ENCODE measurements at places on chromosomes 1 and 21. TPM values are rescaled to one million over a fixed set of nuclear protein-coding genes. Genes with fewer than 3 reads are reported as not detected.

- DNase-seq, result no peak
Observed at GRCh38 chr1:231020816-231021215, 19.2 kb downstream of the FAM89A start.

GRCh38 chr1:164588516-164589341, 29.7 kb downstream of the PBX1 start:
- DNase-seq, result peak; percentile 57

DNA sequence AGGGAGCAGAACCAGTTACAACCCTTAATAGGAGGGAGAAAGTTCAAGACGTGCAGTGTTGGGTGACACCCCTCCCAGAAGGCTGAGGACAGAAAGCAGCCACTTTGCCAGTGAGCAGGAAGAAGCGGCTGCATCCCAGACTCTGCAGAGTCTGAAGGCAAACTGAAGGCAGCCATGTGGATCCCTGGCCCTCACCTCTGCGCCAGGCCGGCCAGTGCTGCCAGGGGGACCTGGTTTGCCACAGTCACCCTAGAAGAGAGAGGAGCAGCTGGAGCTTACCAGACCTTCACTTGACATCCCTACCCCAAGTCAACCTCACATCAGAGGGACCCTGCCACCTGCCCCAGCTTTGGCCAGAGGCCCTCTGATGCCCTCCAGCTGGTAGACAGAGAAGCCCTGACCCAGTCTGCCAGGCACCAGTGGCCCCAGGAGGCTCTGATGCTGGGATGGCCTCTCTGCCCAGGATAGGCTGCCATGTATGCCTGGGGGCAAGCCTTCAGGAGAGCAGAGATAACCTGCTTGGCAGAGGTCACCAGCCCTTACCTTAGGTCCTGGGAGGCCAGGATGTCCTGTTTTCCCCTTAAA, 16.3 kb upstream of the PEF1 start:
- DNase-seq, result no peak

The FCRL1 gene
- not detected for total RNA-seq

- DNase-seq, result no peak
Observed at GRCh38 chr21:34536820-34537219, 24.8 kb upstream of the KCNE1 start.

GRCh38 chr1:20358761-20359263, 68.1 kb downstream of the VWA5B1 start:
- DNase-seq, result no peak

DNA sequence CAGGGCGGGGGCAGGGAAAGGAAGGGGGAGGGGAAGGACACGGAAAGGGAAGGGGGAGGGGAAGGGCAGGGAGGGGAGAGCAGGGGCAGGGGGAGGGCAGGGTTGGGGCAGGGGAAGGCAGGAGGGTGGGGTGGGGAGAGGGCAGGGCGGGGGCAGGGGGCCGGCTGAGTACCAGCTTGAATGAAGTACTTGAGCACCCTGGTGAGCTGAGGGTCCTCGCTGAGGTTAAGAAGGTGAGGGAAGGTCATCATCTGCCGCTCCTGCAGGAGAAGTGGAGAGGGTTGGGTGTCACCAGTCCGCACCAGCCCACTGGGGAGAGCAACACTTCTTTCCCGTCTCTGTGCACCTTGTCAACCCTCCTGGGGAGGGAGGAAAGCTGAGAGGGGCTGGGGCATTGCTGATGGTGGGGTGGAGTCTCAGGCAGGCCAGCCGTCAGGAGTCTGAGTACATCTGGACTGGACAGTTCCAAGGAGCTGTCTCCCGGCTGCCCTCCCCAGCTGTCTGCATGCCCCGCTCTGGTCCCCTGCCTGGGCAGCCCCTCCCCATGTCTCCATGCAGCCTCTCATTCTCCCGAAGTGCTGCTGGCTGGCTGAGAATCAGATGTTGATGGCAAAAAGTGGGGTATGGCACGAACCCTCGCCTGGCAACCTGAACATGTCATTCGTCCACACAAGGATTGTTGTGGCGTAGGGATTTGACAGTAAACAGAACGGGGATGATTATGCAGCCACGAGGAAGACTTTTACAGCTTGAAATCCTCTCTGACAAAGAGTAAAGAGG, 70.0 kb downstream of the SCCPDH start:
- no peak for DNase-seq

DNA sequence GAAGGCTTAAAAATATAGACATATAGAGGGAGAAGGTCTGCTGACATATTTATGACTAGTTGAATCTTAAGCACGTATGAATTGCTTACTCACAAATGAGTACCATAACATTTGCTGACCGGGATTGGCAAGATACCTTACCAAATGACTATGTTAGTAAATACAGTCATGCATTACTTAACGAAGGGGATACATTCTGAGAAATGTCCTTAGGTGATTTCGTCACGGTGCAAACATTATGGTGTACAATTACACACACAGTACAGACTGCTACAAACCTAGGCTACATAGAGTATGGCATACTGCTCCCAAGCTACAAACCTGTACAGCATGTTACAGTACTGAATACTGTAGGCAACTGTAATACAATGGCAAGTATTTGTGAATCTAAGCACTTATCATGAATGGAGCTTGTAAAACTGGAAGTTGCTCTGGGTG, 19.4 kb upstream of the UBE2U start:
- DNase-seq, result no peak

DNA sequence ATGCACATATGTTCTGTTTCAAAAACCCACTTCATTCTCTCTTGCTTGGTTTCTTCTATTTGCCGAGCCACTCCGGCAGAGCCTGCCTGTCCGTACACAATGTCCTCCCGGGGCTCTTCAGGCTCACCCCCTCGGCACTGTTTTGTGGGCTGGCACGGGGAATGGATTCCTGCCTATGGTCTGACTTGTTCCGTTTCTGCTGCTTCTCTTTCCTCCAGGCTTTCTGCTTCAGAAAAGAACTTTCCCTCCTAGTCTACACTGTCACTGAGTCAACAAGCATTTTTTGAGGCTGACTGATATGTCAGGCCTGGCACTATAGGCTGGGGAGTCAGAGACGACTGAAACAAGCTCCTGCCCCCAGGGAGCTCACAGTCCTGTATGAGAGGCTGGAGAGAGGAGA, 28.4 kb upstream of the SARS1 start:
- DNase-seq, result no peak

- DNase-seq, result no peak
Observed at GRCh38 chr1:192284927-192285326, 31.9 kb upstream of the RGS21 start.

GRCh38 chr1:9890224-9890731, 19.8 kb downstream of the CTNNBIP1 start:
- DNase-seq, result no peak

The C1orf53 gene
- total RNA-seq, result 3.4 TPM

The RIPPLY3 gene
- total RNA-seq, result not detected

GRCh38 chr1:181765451-181766026, 282.2 kb downstream of the CACNA1E start:
- no peak for DNase-seq

The COQ8A gene
- total RNA-seq, result 14.2 TPM

DNA sequence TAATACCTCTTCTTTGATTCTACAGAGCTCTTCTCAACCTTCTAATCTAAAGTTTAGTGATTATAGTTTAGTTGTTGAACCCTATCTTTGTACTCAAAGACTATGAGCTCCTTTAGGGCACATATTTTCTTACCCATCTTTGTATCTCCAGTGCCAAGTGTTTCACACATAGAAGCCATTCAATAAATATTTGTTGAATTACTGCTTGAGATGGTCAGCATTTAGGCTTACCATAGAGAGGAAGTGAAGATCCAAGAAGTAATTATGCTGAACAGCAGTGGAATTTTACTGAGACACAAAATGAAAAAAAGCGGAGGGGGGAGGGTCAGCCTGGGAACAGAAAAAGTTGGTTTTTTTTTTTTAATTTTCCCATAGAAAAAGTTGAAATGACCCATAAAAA, 21.9 kb downstream of the PIK3R3 start:
- DNase-seq, result no peak

- DNase-seq, result no peak
Observed at GRCh38 chr21:44696572-44696971, 400 bp upstream of the KRTAP10-12 start.

- DNase-seq, result no peak
Observed at GRCh38 chr1:238318294-238319110, 427.8 kb upstream of the ZP4 start.

GRCh38 chr21:33480481-33481103, 818 bp upstream of the TMEM50B start:
- no peak for DNase-seq

DNA sequence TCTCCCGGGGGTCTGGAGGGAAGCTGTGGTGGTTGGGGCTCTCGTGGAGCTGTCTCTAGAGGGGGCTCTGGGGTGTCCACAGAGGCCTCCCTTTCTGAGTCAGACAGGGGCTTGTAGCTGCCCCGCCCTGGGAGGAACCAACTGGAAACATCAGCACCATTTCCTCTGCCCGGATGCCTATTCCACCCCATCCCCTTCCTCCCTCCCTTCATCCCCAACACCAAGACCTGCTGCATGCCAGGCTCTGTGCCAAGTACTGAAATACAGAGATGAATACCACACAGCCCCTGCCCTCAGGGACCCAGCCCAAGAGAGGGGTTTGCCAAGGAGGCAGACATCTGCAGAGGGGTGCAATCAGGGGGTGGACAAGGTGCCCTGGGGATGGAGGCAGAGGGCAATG, 125.6 kb upstream of the ADAR start:
- DNase-seq, result peak; percentile 25

- no peak for DNase-seq
Observed at GRCh38 chr1:108033550-108033951, 68.6 kb upstream of the VAV3 start.

The KCNA10 gene
- not detected for total RNA-seq

The NBPF8 gene
- 3.2 TPM for total RNA-seq

The KRTAP19-3 gene
- not detected for total RNA-seq

- DNase-seq, result peak; percentile 79
Observed at GRCh38 chr21:25837533-25838265, 102.9 kb downstream of the GABPA start.

The CHODL gene
- total RNA-seq, result under 0.01 TPM

GRCh38 chr1:226664413-226665101, 74.5 kb downstream of the ITPKB start:
- peak; percentile 84 for DNase-seq

GRCh38 chr21:40680311-40680710, 166.6 kb downstream of the DSCAM start:
- no peak for DNase-seq

DNA sequence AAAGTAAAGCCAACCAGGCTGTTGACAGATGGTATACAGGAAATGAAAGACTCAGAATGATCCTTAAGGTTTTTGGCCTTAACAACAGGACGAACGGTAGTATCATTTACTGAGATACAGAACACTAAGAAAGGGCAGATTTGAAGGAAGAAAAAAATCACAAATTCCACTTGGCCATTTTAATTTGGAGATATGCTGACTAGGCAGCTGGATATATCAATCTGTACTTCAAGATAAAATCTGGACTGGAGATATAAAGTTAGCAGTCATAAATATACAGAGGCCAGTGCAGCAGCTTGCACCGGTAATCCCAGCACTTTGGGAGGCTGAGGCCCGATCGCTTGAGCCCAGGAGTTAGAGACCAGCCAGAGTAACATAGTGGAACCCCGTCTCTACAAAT, 1.3 kb downstream of the NVL start:
- no peak for DNase-seq

The UTS2 gene
- total RNA-seq, result not detected

DNA sequence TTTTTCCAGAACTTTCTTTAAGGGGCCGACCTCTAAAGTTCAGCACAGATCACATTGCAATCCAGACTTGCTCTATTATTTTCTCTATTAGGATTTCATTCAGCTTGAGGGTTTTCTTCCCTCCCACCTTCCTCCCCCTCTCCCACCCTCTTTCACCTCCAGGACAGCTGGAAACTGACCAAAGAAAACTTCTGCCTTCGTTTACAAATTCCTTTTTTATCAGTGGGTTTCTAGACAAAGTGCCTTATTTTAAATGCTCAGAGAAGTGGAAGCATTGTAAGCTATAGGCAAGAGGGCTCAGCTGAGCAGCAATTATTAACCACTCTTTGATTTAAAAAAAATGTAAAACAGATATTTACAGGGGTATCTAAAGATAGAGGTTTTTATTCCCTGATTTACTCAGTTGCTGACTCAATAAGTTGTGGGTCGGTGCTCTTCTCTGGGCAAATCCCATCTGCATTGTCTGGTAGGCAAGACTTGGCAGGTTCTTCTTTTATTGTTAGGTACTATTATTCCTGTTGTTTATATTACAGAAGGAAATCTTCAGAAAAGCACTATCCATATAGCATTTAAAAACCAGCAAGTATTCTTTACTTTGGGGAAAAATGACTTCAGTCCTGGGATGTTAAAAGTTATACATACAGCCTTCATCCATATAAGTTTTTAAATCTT, 277.0 kb upstream of the C1orf105 start:
- peak; percentile 58 for DNase-seq

- no peak for DNase-seq
Observed at GRCh38 chr1:203196371-203196770, 9.9 kb upstream of the CHI3L1 start.

GRCh38 chr21:29873908-29874307, 65.9 kb downstream of the GRIK1 start:
- DNase-seq, result no peak

The ODR4 gene
- 24.2 TPM for total RNA-seq

DNA sequence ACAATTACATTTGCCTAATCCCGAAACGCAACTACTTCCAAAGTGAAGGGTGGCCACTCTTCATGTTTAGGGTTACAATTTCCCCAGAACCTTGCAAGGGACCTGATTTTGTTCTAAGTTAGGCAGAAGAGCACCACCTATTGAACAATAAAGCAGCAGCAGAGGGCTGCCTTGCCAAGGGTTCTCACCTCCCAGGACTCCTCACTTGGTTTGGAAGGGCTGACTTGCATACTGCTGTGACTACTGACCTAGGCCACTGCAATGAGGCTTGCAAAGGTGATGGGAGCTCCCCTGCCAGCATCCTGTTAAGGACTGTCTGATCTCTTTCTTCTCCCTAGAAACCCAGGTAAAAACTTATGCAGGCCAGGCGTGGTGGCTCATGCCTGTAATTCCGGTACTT, 14.2 kb downstream of the MTOR start:
- no peak for DNase-seq

DNA sequence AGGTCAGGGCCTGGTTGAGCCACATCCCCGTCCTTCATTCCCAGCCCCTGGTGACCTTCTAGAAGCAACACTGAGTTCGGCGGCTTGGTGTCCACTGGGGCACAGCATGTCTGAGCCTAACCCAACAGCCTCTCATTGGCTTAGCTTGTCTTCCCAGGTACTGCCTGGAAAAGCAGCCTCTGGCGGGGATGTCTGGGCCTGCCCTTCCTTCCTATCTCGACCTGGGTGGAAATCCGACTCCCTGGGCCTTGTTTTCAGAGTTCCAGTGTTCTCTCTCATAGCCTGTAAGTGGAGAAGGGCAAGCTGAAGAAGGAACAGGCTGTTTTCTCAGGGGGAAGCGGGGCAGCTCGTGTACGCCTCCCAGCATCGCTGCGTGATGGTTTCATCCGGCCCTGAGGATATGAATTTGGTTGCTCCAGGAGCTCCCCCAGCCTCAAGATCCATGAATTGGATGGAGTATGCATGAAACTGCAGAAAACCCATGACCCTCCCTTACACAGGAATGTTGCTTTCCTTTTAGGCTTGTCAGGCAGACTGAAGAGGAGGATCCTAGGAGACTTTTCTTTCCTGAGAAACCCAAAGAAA, 116.5 kb upstream of the IRF2BP2 start:
- DNase-seq, result peak; percentile 55
